A549 treated with ZK216348 at 1 μM for 4 hours (cell line): ENCODE measurements at places on chromosomes 1 and 21. TPM values are rescaled to one million over a fixed set of nuclear protein-coding genes. Genes with fewer than 3 reads are reported as not detected.

The NPR1 gene
- total RNA-seq: 0.46 to 1.5 TPM (median 1.2 TPM) in 5 replicates

The ITLN2 gene
- 0.14 to 1.1 TPM (median 0.36 TPM) in 5 replicates for total RNA-seq

The PLEKHN1 gene
- total RNA-seq: 4.0 to 6.6 TPM (median 5.4 TPM) in 5 replicates

The SPATA46 gene
- not detected in 5 replicates for total RNA-seq

The INTS11 gene
- total RNA-seq: 45.7 to 67.6 TPM (median 59.0 TPM) in 5 replicates

The UBE2U gene
- not detected in 5 replicates for total RNA-seq

The STIL gene
- total RNA-seq: 9.3 to 10.9 TPM (median 10.3 TPM) in 5 replicates

The HSF2BP gene
- 1.5 to 2.5 TPM (median 2.1 TPM) in 5 replicates for total RNA-seq

The TMPRSS15 gene
- total RNA-seq: not detected in 5 replicates

The KLHL21 gene
- 12.5 to 27.4 TPM (median 23.8 TPM) in 5 replicates for total RNA-seq

The BTF3L4 gene
- total RNA-seq: 25.5 to 59.9 TPM (median 29.7 TPM) in 5 replicates
